ENCODE measurements at places on chromosomes 5 and 9. TPM values are rescaled to one million over a fixed set of nuclear protein-coding genes. Genes with fewer than 3 reads are reported as not detected.
A peak's percentile ranks its signal among the peaks of the same experiment; 100 is the strongest.

SMAD5 gene
- total RNA-seq, result 35.0 TPM

RNF183 gene
- not detected for total RNA-seq

SLC25A46 gene
- 30.7 TPM for total RNA-seq

GGTA1 gene
- 2.6 TPM for total RNA-seq

EEIG1 gene
- total RNA-seq, result 41.9 TPM

FAM81B gene
- total RNA-seq, result 1.3 TPM

DMRT2 gene
- total RNA-seq, result 4.0 TPM

DAB2IP gene
- total RNA-seq, result 34.9 TPM

PFN3 gene
- not detected for total RNA-seq

ARID3C gene
- total RNA-seq, result not detected

DRD1 gene
- total RNA-seq, result not detected

WNT8A gene
- total RNA-seq, result not detected

FAM163B gene
- total RNA-seq, result not detected

FBP1 gene
- total RNA-seq, result 39.9 TPM

RNF180 gene
- 13.2 TPM for total RNA-seq

NIPBL gene
- total RNA-seq, result 38.9 TPM

GRCh38 chr5:3024126-3024525, 272.6 kb upstream of the IRX2 start:
- DNase-seq, result no peak

- DNase-seq, result no peak
These were observed 33.1 kb upstream of the MVB12B start for GRCh38 chr9:126293522-126293889.

GRCh38 chr9:107809871-107810460, 320.4 kb upstream of the KLF4 start:
- DNase-seq, result no peak

- no peak for DNase-seq
These were observed 82.1 kb upstream of the IL33 start for GRCh38 chr9:6133346-6134063.

DNA sequence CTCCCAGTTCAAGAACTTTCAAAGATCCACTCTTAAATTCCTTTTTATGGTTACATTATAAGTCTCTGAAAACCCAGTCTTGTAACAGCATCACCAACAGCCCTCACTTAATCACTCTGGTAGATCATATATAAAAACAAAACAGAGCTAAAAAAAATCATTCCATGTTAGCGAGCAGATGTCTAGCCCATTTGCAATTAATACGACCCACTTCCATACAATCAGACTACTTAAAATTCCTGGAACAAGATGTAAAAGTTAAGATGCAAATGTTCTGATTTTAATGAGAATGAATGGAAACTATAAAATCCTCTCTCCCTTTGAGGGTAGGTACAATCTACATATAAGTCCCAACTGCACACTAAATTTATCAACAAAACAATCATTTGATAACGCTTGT, 167.0 kb downstream of the MED27 start:
- no peak for DNase-seq

DNA sequence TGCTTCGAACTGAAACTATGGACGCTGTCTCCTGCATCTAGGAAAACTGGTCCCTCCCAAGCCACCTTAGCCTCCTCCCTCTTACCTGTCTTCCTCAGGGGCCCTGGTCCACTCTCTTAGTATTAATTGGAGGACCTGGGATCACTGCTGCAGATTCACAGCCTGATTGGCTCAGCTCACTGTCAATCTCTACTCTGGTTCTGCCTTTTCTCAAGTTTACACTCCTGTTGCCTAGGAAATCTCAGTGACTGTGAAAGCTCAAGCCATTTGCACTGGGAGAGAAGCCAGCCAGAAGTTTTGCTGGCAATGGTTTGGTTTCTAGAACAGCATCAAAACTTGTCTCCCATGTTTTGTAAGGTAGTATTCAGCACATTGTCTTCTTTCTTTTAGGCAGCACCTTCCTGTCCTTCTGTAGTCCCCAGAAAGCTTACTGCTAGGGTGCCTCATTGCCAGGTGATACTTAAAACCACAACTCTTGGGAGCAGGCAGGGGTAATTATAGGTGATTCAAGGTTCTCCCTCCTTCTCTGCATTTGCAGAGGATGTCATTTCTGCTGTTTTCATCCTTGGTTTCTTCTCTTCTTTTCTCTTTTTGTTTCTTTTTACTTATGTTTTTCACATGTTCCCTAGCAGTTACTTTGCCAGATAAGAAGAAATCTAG, at the start of gene CAPSL:
TSS of gene CAPSL (minus strand) at position 55 of the 660 bp plus-strand sequence. CDS start 17,502 bp downstream, outside the sequence.
- DNase-seq, result peak; percentile 88

DNA sequence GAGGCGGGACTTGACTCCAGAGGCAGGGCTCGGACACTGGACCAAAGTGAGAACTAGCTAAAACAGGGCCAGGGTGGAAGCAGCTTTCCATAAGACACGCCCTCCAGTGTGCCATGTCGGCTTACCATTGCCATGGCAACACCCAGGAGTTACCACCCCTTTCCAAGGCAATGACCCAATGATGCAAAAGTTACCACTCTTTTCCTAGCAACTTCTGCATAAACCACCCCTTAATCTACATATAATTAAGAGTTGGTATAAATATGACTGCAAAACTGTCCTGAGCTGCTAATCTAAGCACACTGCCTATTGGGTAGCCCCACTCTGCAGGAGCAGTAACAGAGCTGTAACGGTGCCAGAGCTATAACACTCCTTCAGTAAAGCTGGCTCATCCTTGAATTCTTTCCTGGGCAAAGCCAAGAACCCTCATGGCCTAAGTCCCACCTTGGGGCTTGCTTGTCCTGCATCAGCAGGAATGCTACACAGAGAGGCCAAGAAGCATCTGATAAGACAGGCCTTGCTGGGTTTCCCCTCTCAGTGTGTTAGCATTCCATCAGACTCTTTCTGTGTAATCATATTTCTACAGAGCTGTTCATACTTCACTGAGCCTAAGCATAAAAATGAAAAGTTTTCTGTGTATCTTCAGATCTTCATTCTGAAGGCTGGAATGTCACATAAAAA, 262.7 kb upstream of the KLF9 start:
- no peak for DNase-seq

- DNase-seq, result no peak
These were observed 98.6 kb upstream of the PIK3R1 start for GRCh38 chr5:68116868-68117411.

- no peak for DNase-seq
These were observed 113.0 kb upstream of the PCA3 start for GRCh38 chr9:76651119-76651705.

DNA sequence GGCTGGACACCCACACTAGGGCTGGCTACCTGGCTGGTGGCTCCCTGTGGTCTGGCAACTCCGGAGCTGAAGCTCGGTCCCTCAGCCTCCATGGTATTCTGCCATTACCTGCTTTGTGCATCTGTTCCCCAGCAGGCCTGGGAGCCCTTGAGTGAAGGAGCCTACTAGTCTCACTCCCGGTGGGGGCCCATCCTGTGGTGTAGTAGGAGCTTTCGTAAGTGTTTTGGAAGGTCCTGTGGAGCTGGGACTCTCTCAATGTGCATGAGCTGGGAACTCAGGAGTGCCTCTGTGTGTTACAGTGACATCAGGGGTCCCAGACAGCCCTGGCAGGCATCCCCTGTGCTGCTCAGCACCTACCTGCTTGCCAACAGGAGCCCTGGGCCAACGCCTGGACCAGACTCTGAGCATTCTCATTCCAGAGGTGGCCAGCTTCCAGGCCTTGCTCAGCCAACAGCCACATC, 267.1 kb downstream of the GADD45G start:
- DNase-seq, result no peak

- DNase-seq, result no peak
These were observed 126.7 kb upstream of the CDH6 start for GRCh38 chr5:31066655-31067328.

GRCh38 chr5:35855187-35855586, 1.5 kb upstream of the IL7R start:
- DNase-seq, result no peak

GRCh38 chr5:107384256-107384655, 286.5 kb downstream of the EFNA5 start:
- no peak for DNase-seq

GRCh38 chr9:127128341-127129072, 6.1 kb upstream of the ANGPTL2 start:
- no peak for DNase-seq

DNA sequence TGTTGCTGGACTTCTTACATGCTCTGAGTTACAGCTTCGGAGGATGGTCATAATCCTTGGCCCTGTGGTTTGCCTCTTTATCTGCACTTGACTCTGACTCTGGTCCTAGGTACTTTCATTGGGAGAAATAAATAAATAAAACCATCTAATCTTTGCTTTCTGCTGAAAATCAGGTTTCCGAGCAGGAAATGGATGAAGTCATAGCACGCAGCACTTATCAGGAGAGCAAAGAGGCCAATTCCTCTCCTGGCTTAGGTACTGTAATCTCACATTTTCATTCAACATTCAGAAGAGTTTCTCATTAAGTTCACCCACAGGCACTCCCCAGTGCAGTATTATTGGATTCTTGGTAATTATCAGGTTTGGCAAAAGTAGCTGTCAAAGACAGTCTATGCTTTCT, 104.7 kb downstream of the GOLPH3 start:
- DNase-seq, result no peak

GRCh38 chr5:142819825-142820224, 49.6 kb downstream of the ARHGAP26 start:
- no peak for DNase-seq

DNA sequence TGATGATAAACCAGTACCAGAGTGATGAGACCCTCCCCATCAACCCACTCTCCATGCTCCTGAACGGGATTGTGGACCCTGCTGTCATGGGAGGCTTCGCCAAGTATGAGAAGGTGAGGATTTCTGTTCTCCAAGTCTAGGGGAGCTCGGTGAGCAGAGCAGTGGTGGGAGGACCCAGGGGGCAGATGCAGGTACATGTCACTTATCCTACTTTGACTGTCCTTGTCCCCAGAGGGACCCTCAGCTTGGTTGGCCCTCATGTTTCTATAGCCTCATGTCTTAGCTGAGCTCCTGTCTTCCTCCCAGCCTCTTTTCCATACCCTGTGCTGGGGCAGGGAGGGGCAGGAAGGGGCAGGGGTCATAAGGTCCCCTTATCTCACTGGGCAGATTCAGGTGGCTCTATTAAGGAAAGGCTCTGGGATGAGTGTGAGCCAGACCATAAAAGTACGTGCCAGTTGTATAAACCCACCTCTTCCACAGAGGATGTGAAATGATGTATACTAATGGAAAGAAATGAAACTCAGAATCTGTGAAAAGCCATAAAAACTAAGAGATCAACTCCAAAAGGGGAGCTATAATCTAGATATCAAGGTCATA, 38.0 kb upstream of the FOXI1 start:
- no peak for DNase-seq

- no peak for DNase-seq
These were observed 80.6 kb upstream of the MEGF10 start for GRCh38 chr5:127210042-127210441.

- no peak for DNase-seq
These were observed 261.5 kb downstream of the TLE1 start for GRCh38 chr9:81427870-81428269.

DNA sequence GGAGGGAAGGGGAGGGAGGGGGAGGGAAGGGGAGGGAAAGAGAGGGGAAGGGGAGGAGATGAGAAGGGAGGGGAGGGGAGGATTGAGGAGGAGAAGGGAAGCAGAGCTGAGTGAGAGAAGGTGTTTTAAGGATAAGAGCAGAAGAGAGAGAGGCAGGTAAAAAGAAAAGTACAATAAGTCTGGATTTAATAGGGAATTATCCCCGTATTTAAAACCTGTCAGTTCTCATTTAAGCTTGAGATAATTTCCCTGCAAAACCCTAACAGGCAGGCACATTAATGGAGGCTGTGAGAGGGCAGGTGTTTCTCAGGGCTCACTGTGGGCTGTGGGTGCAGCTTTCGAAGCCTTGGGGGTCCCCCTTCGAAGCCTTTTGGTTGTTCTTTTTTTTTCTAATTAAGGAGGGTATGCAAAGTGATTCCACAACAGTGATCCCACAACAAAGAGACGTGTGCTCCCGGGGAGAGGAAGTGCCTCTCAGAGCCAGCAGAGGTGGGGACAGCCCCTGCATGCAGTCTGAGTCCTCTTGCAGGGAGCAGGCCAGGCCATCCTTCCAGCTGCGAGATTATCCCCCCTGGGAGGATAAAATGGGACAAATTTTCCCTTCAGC, 317.9 kb upstream of the IRX1 start:
- DNase-seq, result no peak

- no peak for DNase-seq
These were observed 44.1 kb downstream of the VPS13A start for GRCh38 chr9:77221431-77221830.

DNA sequence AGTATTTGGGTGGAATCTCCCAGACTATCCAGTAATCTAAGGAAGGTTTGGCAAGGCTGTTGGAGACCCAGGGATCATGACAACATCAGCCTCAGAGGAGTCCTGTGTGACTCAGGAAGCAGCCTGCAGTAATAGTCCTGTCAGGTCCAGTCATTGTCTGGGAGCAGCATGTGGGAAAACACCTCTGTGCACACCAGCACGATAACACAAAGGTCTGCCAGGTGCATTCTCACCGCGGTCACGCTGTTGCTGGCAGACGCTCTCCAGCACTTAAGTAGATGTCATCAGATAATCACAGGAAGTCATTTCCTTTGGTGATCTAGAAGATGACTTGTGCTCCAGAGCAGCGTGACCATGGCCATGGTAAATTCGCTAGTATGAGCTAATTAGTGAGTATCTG, 99.2 kb upstream of the IQGAP2 start:
- peak; percentile 32 for DNase-seq

DNA sequence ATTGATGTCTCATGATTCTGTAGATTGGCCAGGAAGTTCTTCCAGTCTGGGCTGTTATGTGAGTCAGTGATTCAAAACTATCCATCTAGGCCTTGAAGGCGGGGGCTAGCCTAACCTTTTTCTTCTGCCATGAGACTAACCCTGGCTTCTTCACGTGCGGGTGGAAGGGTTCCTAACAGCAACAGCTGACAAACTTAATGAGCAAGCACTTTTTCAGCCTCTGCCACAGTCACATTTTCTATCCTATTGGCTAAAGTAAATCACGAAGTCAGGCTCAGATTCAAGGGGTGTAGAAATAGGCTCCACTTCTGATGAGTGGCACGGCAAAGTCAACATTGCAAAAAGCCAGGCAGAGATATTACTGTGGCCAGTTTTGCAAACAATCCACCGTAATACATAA, 68.4 kb downstream of the STK32A start:
- DNase-seq, result no peak

GRCh38 chr9:124770359-124771020, 621 bp downstream of the NR6A1 start:
- DNase-seq, result no peak

GRCh38 chr5:37189355-37189754, 59.8 kb downstream of the CPLANE1 start:
- DNase-seq, result no peak
